ENCODE measurements at places on chromosomes 7 and 10.

GRCh38 chr10:42872865-42873435 is 90.4 kb downstream of the BMS1 start:
- DNase-seq, result no peak

GRCh38 chr7:53491051-53491450 is 455.6 kb downstream of the POM121L12 start:
- DNase-seq, result no peak

GRCh38 chr10:57689596-57690297 is 577.9 kb downstream of the IPMK start:
- DNase-seq, result no peak

DNA sequence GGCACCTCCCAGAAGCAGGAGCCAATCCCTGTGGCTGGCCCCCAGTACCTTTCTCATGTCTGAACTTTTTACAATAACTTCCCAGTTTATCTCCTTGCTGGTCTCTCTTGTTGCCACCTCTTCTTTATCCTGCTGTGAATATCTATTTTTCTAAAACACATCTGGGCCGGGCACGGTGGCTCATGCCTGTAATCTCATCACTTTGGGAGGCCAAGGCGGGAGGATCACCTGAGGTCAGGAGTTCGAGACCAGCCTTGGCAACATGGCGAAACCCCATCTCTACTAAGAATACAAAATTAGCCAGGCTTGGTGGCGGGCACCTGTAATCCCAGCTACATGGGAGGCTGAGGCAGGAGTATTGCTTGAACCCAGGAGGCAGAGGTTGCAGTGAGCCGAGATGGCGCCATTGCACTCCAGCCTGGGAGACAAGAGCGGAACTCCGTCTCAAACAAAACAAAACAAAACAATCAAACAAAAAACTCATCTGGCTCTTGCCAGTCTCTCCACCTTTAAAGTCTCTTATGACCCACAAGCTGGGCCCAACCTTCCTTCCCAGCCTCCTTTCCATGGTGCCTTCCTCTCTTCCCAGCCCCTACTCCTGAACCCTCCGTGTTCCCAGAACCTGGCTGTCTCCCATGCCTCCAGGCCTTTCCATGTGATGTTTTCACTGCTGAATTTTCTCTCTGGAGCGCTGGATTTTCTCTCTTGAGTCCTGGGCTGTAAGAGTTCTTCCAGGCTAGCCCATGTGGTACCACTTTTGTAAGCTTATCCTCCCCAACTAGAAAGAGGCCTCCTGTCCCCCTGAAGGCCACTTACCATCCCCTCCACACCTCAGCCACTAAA is 51.3 kb downstream of the HIP1 start:
- no peak for DNase-seq

DNA sequence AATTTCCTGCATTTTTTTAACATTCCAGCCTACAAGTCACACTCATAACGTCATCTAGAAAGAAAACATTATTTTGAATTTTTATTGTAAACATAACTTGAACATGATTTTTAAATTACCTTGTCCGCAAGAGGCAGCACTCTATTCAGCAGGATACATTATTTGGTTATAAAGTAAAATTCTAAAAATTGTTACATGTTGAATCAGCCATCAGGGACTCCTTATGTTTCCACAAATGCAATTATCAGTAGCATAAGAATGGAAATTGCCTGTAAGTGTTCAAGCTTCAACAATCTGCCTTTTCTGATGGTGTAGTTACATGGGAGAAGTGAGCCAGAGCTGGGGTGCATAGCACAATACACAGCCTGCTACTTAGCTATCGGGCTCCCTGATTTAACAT is 97.5 kb downstream of the ZNF365 start:
- peak; percentile 73 for DNase-seq

- peak; percentile 97 for DNase-seq
Measured at GRCh38 chr7:79420464-79420863, 33.0 kb downstream of the MAGI2 start.

DNA sequence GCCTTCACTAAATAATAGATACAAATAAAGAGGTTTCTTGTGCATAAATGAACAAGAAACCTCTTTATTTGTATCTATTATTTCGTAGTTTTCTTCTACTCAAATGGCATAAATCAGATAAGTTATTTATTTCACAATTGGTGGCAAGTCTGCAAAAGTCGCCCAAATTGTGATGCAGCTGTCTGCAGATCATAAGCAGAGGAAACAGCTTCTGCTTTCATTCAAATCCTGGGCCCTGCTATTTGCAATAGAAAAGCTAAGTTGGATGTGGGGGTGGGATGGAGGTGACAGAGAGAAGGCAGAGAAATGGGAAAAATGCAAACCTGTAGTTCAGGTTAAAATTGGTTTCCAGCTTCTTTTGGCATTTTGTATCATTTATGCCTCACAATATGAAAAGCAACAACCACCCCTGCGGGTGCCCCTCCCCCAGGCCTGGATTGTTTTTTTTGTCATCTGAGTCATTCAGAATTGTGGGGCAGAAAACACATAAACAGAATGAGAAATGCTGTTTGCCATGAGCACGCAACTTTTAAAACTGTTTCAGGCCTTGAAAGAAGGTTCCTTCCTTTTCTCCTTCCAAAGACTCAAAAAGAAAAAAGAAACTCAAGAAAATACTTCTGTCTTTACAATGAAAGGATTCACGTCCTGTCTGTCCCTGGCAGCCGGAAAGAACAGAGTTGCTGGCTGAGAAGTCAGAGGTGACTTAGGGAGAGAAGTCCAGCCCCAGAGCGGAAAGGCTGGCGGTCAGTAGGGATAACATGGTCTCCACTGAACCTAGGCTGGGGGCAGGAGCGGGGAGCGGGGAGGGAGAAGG is 132.9 kb downstream of the BAMBI start:
- peak; percentile 16 for DNase-seq

Data from EH (cell line).